ENCODE measurements at places on chromosomes 16 and 17.

GRCh38 chr16:1963806-1964505 lies 670 bp downstream of the RPS2 start:
- DNase-seq, result no peak

DNA sequence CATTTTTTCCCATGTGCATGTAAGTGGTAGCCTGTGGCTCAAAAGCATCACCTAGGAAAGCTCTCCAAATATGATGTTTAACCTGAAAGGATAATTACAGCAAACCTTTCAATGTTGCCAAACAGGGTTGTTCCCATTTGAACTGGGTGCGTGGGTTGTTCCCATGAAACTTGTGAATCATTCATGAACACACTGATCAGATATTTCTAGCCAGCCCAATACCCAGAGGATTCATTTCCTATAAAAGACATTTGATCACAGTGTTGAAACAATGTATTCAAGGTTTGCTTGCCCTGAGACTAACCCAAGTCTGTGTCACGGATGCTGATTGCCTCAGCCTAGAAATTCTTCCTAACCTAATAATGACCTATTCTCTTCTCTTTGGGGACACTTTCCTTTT lies 12.9 kb downstream of the KRT39 start:
- DNase-seq, result no peak

GRCh38 chr17:4559966-4560365 lies 411 bp downstream of the GGT6 start:
- no peak for DNase-seq

DNA sequence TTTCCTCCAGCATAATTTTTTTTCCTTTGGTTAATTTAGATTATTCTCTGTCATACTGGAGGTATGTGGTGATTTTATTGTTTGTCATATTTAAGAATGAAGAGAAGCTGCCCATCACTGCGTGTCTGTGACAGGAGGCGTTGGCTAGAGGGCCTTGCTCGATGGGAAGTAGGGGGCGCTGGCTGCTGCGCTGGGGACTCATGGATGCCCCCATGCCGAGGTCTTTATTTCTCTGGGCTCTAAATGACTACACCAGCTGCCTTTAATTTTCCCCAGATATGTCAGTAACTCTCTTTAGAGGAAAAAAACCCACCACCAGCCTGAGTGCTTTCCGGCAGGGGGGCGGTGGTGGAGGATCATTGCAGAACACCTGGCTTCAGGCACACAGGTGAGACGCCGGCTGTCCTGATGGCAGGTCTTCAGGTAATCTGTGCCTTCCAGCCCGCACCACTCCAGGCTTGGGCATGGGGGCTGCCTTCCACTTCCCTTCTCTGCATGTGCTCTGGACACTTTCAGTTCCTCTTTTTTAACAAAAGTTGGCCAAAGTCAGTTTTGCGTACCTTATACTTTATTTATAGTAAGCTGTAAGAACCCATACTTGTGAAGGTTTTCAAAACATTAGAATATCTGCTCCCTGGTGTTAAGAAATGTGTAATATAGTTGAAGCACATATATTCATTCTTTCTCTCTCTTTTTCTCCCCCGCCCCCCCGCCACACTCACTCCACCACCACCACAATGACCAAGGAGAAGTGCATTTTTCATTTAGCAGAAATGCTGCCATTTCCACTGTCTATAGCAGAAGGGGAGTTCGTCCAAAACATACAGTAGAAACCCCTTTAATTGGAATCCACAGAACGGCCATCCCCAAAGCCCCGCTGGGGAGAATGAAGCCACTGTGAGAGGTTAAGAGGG lies 192.7 kb downstream of the RPTOR start:
- no peak for DNase-seq

DNA sequence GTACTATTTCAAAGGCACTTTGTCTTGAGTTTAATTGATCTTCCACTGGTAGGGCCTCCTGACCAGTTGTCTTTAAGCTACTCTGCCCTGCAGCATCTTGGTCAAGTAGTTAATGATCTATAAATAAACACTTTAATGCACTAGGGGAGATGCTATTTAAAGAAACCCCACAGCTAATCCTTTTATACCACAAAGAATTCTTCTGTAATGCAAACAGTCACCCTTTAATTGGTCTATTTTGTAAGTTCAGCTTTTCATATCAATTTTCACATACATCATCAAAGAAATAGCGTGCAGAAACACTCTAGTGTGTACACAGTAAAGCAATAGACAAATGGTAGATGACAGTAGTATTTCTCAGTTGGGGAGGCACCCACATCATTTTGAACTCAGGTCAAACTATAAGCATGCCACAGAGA lies 70.3 kb downstream of the PMP22 start:
- no peak for DNase-seq

DNA sequence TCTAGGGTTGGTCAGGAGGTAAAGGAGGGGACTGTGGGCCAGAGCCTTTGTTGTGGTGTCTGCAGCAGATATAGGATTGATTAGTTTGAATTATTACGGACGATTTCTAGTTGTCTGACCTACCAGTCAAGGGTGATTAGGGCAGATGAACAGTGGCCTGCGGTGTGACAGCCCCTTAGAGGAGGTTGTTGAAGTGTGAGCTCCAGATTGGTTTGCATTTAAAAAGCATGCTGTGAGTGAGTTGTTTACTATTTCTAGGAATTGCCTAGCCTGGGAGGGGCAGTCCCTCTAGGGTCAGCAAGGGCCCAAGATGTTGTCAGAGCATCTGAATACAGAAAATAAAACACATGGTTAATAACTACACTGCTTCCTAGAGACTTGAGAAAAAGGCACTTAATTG lies 108.8 kb downstream of the ARHGAP44 start:
- DNase-seq, result no peak
